ENCODE measurements at places on chromosomes 3 and 15. TPM values are rescaled to one million over a fixed set of nuclear protein-coding genes. Genes with fewer than 3 reads are reported as not detected.

DNA sequence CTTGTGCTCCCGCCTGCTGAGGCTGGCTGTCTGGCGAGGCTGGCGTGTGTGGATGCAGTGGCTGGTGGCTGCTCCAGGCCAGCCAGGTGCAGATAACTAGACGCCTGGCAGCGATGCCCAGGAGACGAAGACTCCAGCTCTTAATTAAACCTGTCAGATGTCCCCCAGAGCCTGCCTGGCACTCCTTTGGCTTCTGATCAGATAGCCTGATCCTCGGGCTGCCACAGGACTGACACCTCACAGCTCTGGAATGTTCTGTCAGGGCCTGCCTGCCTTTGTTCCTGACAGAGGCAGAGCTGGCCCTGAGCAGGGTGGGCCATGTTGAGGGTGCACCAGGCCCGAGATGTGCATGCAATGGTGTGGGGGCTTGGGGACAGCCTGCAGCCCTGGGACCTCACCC is 36.5 kb downstream of the PLXNA1 start:
- no peak for DNase-seq

DNA sequence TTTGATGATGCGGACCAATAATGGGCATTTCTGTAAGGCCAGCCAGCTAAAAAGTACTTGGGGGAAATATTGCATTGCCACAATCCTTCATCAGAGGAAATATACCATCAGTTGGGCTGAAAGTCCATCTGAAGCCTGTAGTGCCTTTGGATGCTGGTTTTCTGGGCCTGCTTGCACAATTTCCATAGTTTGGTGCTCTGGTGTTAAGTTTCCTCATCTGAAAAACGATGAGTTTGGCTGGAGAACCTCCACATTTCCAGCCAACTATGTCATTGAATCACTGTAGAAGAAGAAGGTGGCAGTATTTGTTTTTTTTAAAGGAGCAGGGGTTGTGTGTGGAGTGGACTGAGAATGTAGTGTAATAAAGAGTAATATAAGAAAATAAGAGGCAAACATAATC is 10.1 kb downstream of the CCNB2 start:
- DNase-seq: no peak

- no peak for DNase-seq
These were observed 17.5 kb upstream of the ZBTB20 start for GRCh38 chr3:115164374-115165221.

Gene LRTM1
- not detected for polyA plus RNA-seq
